ENCODE measurements at places on chromosomes 12 and 14.

GRCh38 chr12:42484996-42485395 is 104.5 kb downstream of the PRICKLE1 start:
- no peak for DNase-seq

- DNase-seq: no peak
Measured at GRCh38 chr12:3246253-3246652, 169.1 kb downstream of the TSPAN9 start.

DNA sequence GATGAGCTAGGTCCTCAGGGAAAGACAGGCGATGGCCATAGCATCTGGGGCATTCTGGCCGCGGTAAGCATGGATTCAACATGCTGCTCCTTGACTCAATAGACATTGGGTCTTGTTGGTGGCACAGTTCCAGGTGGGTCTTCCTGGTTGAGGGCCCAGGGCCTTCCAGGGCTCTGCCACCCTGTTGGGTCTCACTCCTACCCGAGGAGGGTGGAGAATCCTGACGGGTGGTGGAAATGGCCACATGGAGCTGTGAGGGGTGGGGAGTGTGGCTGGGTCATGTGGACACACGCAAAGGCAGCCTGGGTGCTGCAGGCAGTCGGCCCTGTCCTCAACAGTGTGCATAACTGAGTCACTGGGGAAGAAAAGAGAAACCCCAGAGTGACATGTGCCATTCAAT is 148.1 kb downstream of the KIF26A start:
- no peak for DNase-seq

DNA sequence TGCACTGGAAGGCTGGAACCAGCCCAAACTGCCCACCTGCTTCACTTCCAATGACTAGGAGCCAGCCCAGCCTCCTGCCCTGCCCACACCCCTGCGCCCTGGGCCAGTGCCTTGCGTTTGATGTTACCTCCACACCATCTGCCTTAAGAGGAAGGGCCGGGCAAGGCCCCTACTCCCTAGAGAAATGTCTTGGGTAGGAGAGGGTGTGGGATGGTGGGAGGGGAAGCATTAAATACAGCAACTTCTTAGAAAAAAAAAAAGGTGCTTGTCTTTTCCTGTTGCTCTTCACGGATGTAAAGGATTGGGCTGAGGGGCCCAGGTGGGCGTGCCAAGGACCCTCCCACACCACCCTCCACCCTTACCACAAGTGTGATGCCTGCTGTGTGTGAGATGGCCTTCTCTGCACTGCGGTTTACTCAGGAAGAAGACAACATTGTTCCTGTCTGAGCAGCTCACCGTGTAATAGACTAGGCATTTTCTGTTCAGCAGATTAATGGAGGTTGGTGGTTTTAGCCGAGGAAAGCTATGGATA is 99.9 kb downstream of the NINJ2 start:
- DNase-seq: no peak

DNA sequence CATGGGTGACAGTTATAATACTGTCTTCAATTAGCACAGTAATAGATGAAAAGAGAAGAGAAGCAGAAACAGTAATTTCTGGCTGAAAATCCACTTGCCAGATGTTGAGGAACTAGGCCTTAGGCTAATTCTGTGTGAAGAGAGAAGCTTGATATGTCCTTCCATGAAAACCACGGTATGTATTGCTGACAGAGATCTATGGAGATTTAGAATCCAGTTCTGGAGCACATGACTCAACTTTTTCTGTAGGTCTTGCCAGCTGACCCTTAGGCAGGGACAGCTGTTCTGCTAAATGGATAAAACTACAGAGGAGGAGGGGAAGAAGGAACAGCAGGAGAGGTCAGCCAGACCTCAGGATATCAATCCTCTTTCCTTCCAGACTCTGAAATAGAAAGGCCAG is 211.5 kb downstream of the PRKD1 start:
- no peak for DNase-seq

- DNase-seq: no peak
Measured at GRCh38 chr12:78442454-78442801, 422.1 kb upstream of the SYT1 start.

- no peak for DNase-seq
Measured at GRCh38 chr12:131196220-131196619, 242.5 kb downstream of the ADGRD1 start.

GRCh38 chr14:69505338-69506240 is 21.1 kb downstream of the PLEKHD1 start:
- no peak for DNase-seq

- peak; percentile 64 for DNase-seq
Measured at GRCh38 chr12:113899561-113900471, 66.3 kb downstream of the RBM19 start.

DNA sequence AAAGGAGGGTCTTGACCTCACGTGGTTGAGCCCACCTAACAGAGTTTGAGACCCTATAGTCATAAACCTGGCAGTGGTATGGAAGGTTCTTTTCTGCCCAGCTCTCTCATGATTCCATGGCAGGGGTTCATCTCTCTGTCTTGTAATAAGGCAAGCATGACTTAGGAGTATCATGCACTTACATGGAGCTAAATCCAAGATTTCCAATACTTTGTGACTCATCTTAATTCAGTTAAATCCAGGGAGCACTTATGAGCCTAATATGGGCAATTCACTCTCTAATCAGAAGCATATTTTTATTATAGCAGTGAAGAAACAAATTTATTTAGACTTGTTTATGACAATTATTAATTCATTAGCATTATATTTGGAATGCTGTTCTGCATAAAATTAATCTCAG is 131.8 kb upstream of the CPSF6 start:
- DNase-seq: no peak

DNA sequence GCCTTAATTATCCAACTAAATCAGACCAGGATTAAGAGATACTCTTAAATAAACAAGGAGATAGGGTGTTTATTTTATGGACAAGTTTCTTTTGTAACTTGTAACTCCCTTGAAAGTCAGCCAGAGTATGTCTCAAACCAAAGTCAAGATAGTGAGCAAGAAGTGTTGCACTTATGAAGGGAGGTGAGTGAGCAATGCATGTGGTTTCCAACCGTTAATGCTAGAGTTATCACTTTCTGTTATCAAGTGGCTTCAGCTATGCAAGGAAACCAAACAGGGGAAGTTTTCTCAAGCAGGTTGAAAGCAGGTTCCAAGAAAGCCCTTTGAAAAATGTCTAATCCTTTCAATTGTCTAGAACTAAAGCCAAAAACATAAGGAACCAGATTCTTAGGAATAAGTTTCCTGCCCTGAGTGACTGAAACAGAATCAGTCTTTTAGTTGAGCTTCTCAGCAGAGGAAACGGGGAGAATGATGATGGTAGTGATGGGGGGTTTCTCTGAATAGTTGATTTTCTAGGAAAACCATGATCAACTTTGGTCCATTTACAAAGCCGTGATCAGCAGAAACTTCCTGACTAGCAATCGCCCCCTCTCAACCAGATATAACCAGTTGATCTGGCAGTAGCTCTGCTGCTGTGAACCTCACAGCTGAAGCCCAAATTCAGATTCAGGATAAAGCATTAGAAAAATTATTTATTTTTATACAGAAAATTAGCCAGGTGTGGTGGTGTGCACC is 128.4 kb downstream of the DAD1 start:
- no peak for DNase-seq

GRCh38 chr14:84017495-84017894 is 1512.4 kb upstream of the FLRT2 start:
- no peak for DNase-seq

Measured in right kidney (tissue), 9 donors.